ENCODE measurements at places on chromosomes 4 and X.

- no peak for DNase-seq
Observed at GRCh38 chr4:128757712-128758111, 51.8 kb upstream of the JADE1 start.

DNA sequence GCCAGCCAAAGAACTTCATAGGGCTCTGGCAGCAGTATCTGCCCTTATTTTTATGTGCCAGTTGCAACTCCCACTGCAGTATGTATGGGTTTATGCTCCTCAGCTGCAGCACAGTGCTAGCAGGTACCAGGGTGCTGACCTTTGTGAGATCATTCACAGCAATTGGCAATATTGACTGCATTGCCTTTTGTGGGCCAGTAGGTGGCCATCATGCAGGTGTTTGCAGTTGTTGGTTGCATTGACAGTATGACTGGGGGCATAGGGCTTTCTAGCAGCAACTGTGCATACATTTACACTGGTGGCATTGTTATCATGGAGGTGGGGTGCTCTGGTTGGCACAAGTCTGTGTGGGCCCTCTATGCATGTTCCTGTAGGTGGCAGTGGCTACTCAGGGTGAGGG, 42.5 kb downstream of the FAAH2 start:
- no peak for DNase-seq

DNA sequence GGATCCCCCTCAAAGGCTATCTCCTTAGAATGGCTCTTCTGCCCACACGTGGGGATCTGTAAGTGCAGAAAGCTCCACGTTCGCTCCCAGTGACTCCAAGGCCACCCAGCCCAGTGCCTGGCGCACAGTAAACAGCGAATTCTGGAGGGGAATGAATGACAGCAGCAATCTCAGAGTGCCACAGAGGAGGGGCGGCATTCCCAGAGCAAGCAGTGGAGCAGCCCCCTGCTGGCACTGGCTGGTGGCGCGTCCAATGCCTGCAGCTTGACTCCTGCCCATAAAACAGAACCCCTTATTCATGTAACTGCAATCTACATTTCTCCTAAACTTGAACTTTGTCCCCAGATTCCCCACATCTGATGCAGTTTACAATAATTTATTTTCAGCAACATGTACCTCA, 6.9 kb upstream of the HELT start:
- DNase-seq, result peak; percentile 46

DNA sequence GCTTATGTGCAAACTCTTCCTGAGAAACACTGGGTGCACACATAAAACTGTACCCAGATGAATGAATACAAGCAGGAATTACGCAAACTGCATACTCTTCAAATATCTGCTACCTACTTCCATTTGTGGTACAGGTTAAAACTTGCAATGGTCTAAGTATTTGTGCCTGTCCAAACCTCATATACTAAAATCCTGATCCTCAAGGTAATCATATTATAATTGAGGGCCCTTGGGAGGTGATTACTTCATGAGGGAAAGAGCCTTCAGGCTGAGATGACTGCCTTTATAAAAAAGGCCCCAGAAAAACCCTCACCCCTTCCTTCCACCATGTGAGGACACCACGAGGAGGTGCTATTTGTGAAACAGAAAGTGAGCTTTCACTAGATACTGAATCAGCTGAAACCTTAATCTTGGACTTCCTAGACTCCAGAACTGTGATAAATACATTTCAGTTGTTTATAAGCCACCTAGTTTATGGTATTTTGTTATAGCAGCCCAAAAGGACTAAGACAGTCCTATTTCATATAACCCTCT, 1977.2 kb downstream of the PCDH7 start:
- DNase-seq, result no peak

GRCh38 chr4:99856166-99856565, 38.1 kb downstream of the LAMTOR3 start:
- DNase-seq, result peak; percentile 23

- no peak for DNase-seq
Observed at GRCh38 chr4:169399976-169400767, 129.4 kb upstream of the SH3RF1 start.

DNA sequence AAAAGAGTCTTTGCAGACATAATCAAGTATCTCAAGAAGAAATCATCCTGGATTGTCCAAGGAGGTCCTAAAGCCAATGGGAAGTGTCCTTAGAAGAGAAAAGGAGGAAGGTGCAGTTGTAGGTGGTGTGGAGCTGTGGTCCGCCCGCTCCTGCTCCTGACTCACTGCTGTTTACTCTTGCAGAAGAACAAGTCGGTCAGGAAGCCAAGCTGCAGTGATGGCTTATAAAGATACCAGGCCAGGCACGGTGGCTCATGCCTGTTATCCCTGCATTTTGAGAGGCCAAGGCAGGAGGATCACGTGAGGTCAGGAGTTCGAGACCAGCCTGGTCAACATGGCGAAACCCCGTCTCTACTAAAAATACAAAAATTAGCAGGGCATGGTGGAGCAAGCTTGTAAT, 66.4 kb upstream of the ATP6AP2 start:
- no peak for DNase-seq

DNA sequence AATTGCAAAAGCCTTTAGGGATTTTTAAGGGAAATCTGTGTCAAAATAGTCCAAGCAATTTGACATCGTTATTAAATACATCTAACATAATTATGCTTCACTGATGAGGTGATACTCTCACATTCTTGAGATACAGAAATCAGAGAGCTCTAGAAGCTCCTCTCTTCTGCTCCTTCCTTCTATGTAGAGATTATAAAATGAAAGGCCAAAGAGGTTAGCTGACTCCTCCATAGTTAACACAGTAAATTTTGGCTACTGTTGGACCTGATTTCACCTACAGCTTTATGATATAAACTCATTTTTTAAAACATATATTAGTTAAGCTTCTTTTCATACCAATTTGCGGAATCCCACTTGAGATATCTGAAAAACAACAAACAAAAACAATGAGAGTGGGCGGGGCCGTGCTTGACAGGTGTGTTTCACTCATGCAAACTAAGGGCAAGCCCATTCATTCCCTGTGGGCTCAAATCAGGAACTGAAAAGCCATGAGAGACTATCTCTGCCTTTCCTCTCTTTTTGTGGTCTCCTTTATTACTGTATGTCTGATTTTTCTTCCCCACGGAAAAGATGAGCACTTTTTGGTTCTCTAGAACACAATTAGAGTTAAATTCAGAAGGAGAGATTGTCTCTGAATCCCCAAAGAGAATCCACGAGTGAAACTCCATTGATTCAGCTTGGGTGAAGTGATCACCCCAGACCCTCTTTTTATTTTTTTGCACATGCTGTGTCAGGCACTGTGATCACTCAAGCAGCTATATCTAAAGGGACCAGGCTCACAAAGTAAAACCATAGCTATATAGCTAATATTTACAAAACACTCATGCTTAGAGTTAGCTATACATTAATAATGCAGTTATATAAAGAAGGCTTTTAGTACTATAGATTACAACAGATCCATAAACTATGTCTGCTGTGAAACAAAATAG, 566.3 kb downstream of the IL15 start:
- DNase-seq, result no peak

DNA sequence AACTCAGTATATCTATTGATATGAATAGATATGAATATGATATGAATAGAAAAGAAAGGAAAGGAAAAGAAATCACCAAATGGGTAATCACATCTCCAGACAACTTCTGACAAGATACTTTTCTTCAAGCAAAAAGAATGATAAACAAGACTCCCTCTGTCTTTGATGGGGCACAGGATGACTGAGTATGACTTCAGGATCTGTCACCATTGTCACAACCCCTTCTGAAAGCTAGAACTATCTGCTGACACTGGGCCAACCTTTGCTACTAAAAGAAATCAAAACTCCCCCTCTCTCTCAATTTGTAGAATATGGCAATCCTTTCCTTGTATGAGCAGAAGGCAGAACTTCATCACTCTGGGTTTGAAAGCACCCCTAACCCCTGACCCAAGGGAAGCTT, 267.2 kb upstream of the RASGEF1B start:
- no peak for DNase-seq

DNA sequence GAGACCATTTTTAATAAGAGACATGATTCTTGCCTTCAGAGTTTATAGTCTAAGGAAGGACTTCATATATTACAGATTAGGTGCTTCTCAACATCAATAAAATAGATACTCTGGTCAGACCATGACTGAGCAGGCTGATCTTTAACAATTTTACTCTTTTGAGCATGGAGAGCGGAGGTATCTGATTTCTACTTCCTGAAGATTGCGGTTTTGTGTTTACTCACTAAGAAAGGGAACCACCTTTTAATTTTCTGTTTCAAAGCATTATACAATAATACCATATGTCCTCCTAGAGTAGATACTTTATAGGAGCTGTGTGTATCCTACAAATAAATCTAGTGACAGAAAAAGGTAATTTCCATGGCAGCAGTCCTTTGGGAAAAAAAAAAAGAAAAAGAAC, 12.5 kb downstream of the MORC4 start:
- no peak for DNase-seq

GRCh38 chr4:12573716-12574115, 910.4 kb downstream of the RAB28 start:
- no peak for DNase-seq

DNA sequence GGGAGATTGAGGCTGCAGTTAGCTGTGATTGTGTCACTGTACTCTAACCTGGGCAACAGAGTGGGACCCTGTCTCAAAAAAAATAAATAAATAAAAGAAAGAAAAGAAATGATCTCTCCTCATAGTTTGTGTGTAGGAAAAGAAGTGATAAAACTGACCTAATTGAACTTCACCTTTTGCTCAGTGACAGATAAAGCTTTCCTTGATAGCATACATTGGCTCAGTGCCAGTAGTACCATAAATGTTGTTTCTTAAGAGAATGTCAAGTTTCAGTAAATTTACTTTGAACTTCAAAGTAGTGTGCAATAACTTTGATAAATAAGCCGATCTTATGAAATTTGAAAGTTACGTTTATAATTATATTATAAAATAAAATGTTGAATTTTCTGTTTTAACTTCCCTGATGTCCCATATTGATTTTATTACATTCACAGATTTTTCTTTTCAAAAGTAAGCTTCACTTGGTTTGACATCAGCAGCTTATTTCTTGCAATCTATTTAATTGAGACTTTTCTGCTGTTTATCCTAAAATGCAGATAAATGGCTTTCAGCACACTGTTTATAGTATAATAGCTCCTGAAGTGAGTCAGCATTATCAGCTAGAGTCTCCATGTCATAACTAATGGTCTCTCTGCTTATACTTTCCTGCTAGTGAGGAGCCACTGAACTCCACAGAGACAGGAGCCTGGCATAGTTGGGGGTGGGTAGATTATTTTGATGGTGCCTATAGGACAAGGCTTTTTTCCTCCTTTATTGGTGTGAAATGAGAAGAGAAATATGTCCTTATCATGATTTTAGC, 330.1 kb downstream of the BMPR1B start:
- DNase-seq, result no peak

GRCh38 chr4:18401868-18402267, 380.3 kb upstream of the LCORL start:
- DNase-seq, result no peak

- DNase-seq, result no peak
Observed at GRCh38 chrX:110678591-110678990, 117.0 kb downstream of the CHRDL1 start.

DNA sequence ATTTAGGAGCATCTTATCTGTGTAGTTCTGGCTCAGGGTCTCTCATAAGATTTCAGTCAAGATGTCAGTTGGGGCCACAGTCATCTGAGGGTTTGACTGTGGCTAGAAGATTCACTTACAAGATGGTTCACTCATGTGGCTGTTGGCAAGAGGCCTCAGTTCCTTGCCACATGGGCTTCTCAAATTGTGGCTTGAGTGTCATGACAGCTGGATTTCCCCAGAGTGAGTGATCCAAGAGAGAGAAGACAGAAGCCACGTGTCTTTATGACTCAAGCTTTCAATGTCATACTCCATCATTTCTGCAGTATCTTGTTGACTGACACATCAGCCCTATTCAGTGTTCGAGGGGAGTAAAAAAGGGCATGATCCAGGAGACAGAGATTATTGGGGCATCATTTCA, 131.3 kb upstream of the AP1S2 start:
- DNase-seq, result peak; percentile 61

GRCh38 chr4:96713271-96713850, 873.5 kb downstream of the PDHA2 start:
- no peak for DNase-seq

DNA sequence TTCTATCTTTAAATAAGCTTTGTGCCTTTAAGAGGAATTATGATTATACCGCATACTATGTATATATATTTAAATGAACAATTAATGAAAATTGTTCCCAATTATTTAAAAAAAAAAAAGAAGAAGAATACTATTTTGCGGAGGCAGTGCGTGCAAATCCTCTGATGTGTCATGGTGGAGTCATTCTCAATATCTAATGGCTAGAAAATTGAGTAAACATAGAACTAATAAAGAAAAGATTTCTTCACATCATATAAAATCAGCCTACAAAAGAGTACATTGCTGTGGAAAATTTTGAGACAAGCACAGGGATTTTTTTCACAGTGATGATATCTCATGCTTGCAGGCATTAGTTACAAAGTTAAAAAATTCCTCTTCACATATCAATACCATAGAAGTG, 2.6 kb upstream of the EREG start:
- no peak for DNase-seq

DNA sequence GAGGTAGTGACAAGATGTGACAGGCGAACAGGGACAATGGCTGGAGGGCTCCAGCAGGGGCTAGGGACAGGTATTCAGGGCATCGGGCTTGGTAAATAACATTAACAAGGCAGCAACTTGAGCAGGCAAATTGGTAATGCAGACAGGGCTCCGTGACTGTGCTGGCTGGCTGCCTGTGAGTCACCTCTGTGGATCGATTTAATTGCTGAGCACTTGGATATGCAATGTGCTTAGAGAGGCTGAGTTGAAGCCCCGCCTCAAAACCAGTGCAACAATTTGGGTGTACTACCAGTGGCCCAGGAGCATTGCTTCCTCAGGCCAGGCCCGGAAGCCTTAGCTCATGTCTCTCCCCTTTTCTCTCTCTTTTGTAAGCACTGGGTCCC, 19.5 kb downstream of the CNGA2 start:
- DNase-seq, result peak; percentile 3

DNA sequence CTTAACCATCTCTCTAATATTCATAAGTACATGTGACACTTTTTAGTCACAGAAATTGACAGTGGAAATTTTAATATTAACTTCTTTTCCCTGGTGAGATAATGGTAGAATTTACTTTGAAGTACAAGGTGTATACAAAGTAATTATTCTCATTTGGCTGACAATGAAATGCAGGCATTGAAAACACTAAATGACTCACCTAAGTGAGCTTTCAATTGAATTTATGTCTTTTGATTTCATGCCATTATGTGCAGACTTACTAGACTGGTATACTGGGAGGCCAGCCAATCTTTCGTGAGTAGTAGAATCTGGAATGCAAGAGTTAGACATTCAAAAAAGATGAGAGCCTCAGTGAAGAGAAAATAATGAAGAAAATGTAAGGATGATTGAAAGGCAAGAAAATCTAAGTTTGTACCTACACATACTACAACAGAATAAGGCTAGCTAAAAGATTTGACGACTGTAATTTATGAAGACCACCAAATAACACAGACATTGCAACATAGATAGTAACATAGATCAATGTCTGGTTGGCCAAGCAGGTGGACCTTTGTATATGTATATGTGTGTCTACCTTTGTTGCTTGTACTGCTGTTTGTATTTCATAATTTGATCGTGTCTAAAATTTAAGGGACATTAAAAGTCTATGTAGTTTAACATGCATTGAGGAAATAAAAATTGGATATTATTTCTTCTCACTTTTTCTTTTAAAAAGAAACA, 459.7 kb downstream of the IL15 start:
- DNase-seq, result peak; percentile 83

Data from RKO (cell line).